ENCODE measurements at places on chromosomes 11 and 22.

DNA sequence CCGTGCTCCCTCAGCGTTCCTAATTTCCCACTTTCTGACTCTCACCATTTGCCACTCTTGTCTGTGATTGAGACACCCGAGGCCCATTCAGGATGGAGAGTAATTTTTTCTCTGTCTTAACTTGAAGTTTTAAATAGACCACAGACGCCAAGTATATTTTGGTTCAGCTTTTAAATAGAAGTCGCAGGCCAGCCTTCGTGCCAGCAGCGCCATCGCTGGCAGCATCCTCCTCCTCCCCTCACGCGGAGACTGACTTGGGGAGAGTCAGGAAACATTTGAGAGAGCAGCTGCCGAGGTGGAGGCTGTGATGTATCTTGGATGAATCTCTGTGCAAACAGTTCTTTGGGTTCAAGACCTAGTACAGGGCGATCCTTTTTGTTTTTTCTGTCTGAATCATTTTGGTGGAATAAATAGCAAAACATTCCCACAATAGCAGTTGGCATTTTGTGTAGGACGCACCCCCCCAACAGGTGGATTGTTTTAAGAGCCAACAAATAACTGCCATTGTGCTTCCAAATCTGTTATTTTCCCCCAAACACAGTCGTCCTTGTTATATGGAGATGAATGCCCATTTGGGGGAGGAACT lies 889 bp upstream of the DMC1 start:
- no peak for DNase-seq

DNA sequence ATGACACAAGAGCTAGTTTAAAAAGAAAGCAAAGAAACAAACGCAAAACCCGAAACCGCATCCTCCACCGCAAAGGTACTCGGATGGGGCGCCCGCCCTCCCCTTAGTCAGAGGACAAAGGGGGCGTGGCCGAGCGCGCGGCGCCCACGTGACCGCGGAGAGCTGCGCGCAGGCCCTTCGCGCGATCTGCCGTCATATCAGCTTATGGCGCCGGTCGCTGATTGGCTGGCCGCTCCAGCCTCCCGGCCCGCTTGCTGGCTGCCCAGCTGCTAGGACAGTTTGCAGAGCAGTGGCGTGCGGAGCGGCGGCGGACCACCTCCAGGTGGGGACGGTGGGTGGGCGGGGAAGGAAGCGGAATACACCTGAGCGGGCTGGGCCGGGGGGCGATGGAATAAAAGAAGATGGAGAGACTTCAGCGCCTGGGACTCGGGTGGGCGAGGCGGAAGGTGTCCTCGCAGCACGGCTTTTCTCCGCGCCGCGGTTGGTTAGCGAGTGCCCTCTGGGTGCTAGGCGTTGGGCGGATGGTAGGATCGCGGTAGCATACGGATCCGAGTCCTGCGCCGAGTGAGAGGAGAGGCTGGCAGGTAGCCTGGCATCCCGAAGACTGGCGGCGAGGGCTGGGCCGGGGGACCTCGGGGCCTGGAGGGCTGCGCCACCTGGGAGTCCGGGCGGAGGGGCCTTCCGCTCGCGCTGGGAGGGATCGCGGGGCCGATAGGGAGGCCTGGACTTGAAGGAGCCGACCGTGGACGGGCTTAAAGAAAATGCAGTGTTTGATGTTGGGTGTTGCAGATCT lies at the start of gene SC5D:
SC5D (plus strand) TSS at position 277 of the 793 bp plus-strand sequence. CDS start 10,605 bp downstream, outside the sequence.
- peak; percentile 86 for DNase-seq

DNA sequence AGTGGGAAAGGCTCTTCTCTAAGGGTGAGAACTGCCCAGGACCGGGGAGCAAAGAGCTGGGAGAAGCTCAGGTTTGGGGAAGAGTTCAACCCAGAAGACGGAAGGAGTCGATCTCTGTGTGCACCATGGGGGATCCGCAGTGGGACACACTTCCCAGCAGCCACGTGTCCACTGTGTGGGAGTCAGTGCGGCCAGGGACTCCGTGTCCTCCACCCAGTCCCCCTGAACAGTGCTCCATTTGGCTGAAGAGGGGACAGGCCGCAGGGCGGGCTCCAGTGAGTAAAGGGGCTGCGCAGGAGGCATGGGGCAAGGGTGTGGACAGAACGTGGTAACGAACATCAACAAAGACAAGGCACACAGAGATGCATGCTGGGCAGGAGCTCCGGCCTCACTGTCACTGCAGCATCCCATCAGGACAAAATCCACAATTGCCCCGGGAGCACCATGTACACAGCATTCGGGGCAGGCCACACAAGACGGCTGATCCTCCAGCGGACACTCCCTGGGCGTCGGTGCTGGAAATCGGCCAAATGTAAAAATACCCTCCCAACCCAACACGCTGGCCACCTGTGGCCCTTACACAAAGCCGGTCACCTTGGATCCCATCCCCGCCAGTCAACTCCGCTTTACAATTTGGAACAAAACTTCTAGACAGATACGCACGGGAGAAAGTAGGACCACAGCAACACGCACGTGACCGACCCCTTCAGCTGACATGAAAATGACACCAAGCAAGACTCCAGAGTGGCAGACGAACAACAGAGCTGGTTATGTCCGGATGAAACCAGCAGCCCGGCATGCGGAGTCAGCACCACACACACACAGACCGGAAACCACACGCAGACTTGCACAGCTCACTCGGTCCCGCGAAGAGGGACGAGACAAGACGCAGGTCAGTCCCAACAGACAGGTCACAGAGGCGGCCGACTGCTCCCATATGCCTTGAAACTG lies 366.8 kb downstream of the SHANK2 start:
- DNase-seq: no peak

DNA sequence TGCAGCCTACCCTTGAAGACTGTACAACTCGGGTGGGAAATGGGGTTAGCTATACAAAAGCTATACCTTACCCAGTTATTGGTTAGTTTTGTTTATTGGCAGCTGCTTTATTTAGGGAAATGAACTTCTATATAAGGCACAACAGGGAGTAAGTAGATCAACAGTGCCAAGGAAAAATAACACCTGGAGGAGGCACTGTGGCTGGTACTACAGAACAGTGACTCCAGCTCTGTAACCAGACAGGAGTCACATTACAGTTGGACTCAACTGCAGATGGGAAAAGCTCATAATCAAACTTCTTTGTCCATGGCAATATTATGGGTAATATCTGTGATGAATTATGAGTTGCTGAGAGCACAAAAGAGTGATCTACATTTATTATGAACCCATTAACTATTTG lies 14.0 kb downstream of the P4HA3 start:
- no peak for DNase-seq

- no peak for DNase-seq
These were observed 187.9 kb upstream of the LARGE1 start for GRCh38 chr22:34108168-34108567.

- no peak for DNase-seq
These were observed 38.1 kb upstream of the POU2AF1 start for GRCh38 chr11:111417011-111417765.

- DNase-seq: no peak
These were observed 17.2 kb upstream of the TAB1 start for GRCh38 chr22:39382410-39382809.
